ENCODE measurements at places on chromosomes 1 and 21.

DNA sequence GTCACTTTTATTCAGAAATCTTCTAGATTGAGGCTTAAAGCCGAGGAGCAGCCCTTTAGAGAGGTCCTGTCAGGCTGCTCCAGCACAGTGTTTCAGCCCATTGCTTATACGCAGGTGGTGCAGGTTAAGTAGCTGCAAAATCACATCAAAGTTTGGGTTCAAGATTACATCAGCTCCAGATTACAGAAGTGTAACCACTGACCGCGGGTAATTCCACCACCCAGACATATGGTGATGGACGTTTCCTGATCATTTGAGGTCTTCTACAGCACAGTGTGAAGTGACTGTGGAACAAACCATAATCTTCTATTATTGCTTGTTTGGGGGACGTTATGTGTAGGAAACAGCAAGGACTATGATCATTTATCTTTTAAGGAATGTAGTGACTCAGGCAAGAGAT is 11.8 kb downstream of the C1orf115 start:
- DNase-seq, result no peak

GRCh38 chr1:207669528-207670009 is 24.6 kb downstream of the CR1L start:
- no peak for DNase-seq

GRCh38 chr1:61261595-61261994 is 179.2 kb downstream of the NFIA start:
- DNase-seq, result peak; percentile 17

- peak; percentile 64 for DNase-seq
Observed at GRCh38 chr1:220811695-220812094, 25.0 kb downstream of the MTARC1 start.

DNA sequence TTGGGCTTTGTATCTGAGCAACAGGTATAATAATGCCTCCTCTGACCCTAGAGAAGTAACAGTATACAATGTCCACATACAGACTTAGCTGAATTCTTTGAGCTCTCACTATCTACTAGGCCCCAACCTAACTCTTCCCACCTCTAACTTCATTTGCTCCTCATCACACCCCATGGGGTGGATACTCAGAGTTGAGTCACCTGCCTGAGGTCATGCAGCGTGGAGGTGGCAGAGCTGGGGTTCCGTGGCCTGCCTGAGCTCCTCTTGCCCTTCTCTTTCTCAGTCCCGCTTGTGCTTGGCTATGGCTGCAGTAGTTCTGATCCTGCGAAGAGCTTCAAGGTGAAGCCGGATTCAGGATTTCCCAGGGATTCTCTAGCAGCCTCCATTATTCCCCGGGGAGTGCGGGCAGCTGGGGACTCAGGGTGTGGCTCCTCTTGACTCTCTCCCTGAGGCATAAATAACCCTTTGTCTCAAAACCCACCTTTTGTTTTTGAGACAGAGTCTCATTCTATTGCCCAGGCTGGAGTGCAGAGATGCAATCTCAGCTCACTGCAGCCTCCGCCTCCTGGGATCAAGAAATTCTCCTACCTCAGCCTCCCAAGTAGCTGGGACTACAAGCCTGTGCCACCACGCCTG is 29.9 kb upstream of the ACTL8 start:
- DNase-seq, result no peak

- DNase-seq, result peak; percentile 68
Observed at GRCh38 chr1:25676488-25676887, 59.9 kb downstream of the MAN1C1 start.

DNA sequence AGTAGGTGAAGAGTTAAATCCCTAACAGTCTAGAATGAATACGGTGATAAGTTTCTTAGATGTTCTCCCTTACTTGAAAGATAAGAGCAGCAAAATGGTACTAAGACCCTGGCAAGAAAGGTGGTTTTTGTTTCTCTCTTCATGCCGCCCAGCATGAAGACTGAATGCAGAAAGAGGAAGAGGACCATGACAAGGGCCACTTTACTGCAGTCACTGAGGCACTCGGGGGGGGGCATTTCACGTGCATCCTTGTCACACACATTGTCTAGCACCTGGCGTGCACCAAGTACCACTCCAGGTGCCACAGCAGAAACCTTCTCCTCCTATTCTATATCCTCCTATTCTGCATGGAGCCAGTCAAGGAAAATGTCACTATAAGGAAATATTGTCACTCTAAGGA is 222.0 kb downstream of the TOMM20 start:
- DNase-seq, result no peak

DNA sequence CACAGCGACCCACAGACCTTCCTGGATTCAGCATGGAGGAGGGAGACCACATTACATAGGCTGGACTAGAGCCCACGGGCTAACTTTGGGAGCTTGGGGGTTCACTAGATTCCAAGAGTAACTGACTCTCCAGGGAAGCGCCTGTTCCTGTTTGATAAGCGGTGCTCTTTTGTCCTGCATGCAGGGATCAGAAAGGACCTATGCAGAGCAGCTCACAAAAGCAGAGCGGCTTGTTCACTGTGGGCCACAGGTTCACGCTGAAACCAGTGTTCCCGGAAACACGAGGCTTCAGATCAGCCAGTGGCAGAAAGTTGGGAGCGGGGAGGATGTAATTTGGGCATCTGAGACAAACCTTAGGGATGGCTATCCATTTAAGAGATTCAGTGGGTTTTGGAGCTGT is 403.9 kb downstream of the PCP4 start:
- no peak for DNase-seq

GRCh38 chr1:246091477-246091876 is 415.6 kb downstream of the SMYD3 start:
- DNase-seq, result no peak

- DNase-seq, result peak; percentile 38
Observed at GRCh38 chr1:23567996-23568607, 8.8 kb upstream of the ID3 start.

DNA sequence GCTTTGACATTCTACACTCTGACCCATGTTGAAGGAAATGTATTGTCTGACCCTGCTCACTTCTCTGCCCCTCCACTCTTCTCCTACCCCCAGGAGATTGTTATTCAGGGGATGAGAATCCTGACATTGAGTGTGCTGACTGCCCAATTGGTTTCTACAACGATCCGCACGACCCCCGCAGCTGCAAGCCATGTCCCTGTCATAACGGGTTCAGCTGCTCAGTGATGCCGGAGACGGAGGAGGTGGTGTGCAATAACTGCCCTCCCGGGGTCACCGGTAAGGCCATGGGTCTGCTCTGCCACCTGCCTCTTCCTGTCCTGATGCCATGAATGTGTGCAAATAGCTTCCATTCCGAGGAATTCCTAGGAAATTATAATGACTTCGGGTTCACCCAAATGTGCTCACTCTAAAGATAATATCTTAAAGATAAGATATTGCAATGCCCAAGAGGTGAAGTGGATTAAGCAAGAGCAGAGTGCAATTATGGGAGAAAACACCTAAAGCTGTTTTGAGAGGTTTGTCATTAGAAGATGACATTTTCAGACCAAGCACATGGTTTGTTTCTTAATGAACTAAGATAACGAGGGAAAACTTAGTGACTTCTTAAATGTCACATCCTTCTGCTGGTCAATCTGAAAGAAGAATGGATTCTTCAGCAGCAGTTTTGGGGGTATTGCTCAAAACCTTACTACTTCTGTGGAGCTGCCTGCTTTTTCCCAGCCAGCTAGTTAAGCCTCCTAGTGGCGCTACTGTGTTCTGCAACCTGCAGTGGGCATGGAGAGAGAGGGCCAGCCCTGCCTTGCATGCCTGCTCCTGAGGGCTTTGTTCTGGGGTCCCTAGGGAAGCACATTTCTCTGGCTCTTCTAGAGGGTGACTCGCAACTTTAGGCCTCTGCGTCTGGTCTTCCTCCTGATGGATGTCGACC is 41.6 kb downstream of the LAMC2 start:
- DNase-seq, result peak; percentile 72

DNA sequence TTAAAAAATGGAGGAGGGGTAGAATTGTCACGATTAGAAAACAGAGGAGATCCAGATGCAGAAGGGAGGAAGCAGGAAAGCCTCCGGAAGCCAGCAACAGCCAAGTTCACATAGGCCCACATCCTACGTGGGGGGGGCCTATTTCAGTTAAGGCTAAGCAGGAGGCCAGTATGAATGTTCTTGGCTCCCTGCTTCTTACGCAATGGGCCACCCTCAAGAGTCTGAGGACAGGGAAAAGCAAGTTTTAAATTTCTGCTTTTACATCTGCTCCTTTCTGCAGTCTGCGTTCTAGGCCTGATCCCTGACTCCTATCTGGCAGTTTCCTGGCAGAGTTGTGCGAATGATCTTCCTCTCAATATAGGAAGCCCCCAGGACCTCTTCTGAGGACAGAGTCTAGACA is 30.6 kb downstream of the RABIF start:
- DNase-seq, result peak; percentile 37
